ENCODE measurements at places on chromosomes 6 and 20. TPM values are rescaled to one million over a fixed set of nuclear protein-coding genes. Genes with fewer than 3 reads are reported as not detected.

DNA sequence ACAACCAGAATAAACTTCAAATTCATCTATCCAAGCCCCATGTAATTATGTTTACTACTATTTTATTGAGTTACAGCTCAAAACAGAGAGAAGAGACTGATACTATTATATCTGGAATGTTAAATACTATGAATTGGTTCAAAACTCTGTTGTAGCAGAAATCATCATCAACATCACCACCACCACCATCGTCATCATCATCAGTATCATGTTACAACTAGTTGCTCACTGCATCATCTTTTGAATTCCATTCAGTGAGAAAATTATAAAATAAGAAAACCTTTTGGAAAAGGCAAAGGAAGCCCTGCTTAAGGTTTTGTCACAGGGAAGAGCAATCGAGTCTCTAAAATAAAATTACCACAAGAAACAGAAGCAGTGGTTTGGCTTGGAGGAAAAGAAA lies 36.2 kb upstream of the THEMIS start:
- DNase-seq: no peak

- DNase-seq: no peak
Observed at GRCh38 chr6:35282472-35282871, 15.1 kb upstream of the DEF6 start.

GRCh38 chr6:154252678-154253077 lies 103.9 kb downstream of the IPCEF1 start:
- no peak for DNase-seq

GRCh38 chr6:9485992-9486391 lies 928.9 kb downstream of the TFAP2A start:
- DNase-seq: no peak

GRCh38 chr20:45318386-45318939 lies 10.4 kb upstream of the MATN4 start:
- no peak for DNase-seq

Gene KCNK5
- 2.0 TPM for total RNA-seq

Gene EYA2
- 2.6 TPM for total RNA-seq

Gene ATP6V1G2
- total RNA-seq: 6.0 TPM

All from right atrium auricular region (tissue), 2 donors.